Pulmonary artery endothelial cell (primary cell): ENCODE measurements at places on chromosomes 2 and 18.
A peak's percentile ranks its signal among the peaks of the same experiment; 100 is the strongest.

DNA sequence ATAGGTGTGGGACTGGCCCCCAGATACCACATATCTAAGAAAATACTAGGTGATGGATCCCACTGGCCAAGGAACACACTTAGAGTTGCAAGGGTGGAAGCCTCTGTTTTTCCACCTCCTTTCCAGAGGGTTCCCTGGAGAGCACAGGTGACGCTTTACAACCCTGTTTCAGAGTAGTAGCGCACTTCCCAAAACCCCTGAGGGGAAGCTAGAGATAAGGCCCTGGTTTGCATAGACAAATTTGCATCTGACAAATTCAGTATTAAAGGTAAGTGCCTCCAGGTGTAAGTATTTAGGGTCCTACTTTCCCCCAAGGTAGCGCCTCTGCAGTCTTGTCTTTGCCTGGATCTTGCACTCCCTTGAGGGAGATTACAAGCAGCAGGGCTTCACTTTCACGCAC, 474 bp upstream of the CERKL start:
- no peak for DNase-seq

DNA sequence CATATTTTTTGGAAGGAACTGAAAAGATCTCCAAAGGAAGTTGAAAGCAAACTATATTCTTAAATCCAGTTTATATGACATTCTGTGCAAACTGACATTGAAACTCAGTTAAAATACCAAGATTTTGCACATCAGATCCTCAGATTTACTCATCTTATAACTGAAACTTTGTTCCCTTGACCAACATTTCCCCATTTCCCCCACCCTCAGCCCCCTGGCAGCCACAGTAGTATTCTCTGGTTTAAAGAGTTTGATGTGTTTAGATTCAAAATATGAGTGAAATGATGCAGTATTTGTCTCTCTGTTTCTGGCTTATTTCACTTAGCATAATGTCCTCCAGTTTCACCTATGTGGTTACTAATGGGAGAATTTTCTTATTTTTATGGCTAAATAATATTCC, 99.2 kb upstream of the ITGA4 start:
- DNase-seq: no peak

GRCh38 chr18:76915456-76915855, 93.1 kb downstream of the ZNF236 start:
- DNase-seq: no peak

GRCh38 chr18:57581301-57581934, 5.1 kb downstream of the FECH start:
- no peak for DNase-seq

GRCh38 chr2:216539791-216540241, 41.2 kb downstream of the RPL37A start:
- DNase-seq: peak; percentile 46

DNA sequence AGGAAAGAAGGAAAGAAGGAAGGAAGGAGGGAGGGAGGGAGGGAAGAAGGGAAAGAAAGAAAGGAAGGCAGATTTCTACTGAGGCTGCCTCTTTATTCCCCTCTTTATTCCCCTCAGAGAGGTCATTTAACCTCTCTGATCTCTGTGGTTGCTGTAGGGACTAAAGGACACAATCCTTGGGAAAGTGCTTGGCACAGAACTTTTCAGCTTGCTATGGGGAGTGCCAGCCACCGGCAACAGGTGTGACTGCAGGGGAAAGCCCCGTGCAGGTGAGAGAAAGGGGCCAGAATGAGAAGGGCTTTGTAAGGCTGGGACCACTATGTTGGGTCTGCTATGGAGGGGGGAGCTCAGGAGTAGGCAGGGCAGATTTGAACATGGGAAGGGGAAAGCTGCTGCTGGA, 27.7 kb upstream of the STEAP3 start:
- DNase-seq: no peak

- no peak for DNase-seq
Observed at GRCh38 chr2:215918901-215919599, 94.3 kb downstream of the MREG start.

GRCh38 chr2:214578442-214578841, 167.6 kb downstream of the VWC2L start:
- DNase-seq: no peak

GRCh38 chr18:76687304-76687962, 134.9 kb upstream of the ZNF236 start:
- DNase-seq: no peak

DNA sequence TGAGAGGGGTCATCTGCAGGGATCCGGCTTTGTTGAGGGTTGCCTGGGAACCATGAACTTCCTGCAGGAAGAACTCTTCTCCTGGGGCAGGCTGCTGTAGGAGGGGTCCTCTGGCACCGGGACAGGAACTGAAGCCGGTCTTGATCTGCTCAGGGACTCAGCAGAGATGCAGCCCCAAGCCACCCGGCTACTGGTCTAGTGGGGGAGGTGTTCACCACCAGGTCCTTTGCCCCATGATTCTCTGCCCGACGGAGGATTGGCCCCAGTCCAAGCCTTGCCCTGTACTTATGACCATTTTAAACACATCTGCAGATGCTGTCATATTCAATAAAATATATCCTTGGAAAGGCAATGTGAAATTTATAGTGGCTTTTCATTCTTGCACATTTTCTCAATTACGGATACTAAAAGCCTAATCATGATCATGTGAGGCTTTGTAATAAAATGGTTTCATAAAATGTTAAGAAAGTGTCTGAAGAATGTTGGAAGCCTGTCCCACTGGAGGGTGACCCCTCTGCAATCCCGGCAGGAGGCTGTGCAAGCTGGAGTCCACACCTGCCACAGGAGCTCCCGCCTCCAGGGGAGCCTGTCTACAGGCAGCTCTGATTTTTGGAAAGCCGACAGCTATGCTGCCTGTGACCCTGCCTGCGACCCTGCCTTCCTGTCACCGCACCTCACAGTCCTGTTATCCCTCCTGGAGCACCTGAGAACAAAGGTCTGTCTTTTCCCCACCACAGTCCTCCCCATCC, 98.8 kb upstream of the TAF1B start:
- DNase-seq: no peak
